ENCODE measurements at places on chromosomes 5 and 9. TPM values are rescaled to one million over a fixed set of nuclear protein-coding genes. Genes with fewer than 3 reads are reported as not detected.

DNA sequence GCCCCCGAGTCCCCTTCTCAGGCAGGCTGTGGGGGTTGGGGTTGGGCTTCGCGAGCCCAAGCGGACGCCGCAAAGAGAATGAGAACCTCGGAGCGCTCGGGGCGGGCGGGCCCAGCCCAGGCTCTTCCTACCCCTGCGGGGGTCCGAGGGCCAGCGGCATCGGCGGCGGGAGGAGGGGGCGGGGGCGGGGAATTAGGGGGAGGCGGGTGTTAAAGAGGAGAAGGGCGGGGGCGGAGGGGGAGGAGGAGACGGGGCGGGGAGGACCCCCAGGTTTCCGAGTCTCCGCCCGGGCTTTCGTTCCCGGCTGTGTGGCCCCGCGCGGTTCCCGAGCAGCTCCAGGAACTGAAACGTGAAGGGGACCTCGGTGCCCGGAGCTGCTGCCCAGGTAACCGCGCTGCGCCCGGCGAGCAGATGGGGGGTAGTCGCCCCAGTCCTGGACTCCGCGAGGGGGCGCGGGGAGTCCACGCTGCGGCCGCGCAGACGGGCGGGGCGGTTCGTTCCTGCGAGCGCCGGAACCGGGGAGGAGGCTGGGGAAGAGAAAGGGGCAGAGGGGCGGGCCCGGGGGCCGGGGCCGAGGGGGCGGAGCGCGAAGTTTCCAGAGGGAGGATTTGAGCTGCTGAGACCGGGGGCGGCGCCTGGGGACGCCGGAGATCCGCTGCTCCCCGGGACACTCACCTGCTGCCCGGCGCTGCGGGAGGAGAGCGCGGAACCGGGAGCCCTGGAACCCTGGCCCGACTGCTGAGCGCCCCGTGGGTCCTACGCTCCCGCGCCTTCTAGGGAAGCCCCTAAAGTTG, 38.4 kb upstream of the PLEKHG4B start:
- DNase-seq: no peak

GRCh38 chr5:148482196-148482595, 98.4 kb downstream of the FBXO38 start:
- DNase-seq: no peak

- peak; percentile 94 for DNase-seq
These were observed 90.7 kb upstream of the ADRA1B start for GRCh38 chr5:159825551-159826051.

- no peak for DNase-seq
These were observed 65.5 kb downstream of the MCTP1 start for GRCh38 chr5:95219411-95219810.

GRCh38 chr5:177336112-177336511, 15.4 kb downstream of the LMAN2 start:
- DNase-seq: peak; percentile 34

GRCh38 chr9:108579757-108580439, 275.9 kb downstream of the ACTL7B start:
- peak; percentile 79 for DNase-seq

GRCh38 chr5:65611524-65611923, 12.6 kb downstream of the TRIM23 start:
- no peak for DNase-seq

DNA sequence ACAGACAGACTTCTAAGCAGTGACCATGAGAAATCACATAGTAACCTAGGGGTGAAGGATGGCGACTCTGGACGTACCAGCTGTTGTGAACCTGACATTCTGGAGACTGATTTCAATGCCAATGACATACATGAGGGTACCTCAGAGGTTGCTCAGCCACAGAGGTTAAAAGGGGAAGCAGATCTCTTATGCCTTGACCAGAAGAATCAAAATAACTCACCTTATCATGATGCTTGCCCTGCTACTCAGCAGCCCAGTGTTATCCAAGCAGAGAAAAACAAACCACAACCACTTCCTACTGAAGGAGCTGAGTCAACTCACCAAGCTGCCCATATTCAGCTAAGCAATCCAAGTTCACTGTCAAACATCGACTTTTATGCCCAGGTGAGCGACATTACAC, 38.0 kb upstream of the CCDC152 start:
- peak; percentile 50 for DNase-seq

GRCh38 chr5:176692839-176693476, 45.7 kb downstream of the TSPAN17 start:
- DNase-seq: peak; percentile 58

- DNase-seq: no peak
These were observed 29.0 kb downstream of the MTMR12 start for GRCh38 chr5:32283539-32284377.

DNA sequence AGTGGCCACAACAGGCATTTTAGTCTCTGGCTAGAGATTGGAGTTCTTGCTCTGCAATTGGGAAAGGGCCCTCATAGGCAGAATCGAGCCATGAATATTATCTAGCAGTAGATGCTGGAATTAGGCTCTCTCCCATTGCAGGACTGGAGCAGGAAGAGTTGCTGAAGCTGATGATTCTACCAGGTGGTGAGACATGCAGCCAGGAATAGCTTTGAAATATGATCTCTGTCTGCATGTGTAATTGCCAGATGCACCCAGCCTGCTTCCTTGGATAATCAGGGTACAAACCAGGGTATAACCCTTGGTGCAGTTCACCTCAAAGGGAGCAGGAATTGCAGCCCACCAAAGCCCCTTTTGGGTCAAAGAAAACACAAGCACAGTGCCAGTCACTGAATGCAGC, 211.4 kb upstream of the FTMT start:
- no peak for DNase-seq

DNA sequence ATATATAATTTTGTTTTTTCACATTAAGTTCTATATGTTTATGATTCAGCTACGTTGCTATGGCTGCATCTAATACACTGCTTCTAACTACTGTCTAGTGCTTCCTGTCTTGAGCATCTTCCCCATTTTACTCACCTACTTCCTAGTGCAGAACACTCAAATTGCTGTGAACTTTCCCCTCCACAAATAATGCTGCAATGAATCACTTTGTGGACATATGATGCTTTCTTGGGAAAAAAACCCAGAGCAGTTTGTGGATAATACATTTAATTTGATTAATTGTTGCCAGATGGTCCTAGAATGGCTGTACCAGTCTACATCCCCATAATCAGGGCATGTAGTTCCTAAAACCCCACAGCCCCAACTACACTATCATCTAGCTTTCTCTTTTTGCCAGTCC, 18.5 kb downstream of the CD180 start:
- DNase-seq: peak; percentile 11

GRCh38 chr9:133553973-133554713, 19.6 kb downstream of the ADAMTSL2 start:
- DNase-seq: no peak

DNA sequence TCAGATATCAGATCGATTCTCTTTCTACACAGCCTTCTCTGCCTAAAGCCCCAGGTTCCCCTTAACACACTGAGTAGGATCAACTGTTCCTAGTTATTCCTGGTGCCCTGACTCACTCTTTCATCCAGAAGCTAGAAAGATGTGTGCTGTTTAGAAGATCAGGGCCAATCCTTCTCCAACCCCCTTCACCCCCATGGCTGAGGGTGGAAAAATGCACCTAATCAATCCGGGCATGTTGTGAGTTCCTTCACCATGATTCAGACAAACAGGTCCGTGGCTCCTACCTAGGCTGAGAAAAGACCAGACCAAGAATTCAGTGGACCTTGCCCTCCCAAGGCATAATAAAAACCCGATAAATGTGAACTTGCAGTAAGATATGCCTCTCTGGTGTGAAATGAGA, 85.4 kb upstream of the EQTN start:
- DNase-seq: no peak

- DNase-seq: no peak
These were observed 58.4 kb downstream of the ARHGEF37 start for GRCh38 chr5:149639737-149640136.

GRCh38 chr5:174910245-174910737, 185.9 kb downstream of the MSX2 start:
- peak; percentile 78 for DNase-seq

The KDM3B gene
- total RNA-seq: 41.4 TPM

The GFRA3 gene
- not detected for total RNA-seq

The TNFSF8 gene
- not detected for total RNA-seq

The PCDHA1 gene
- total RNA-seq: 0.10 TPM

The SLC45A2 gene
- total RNA-seq: 0.05 TPM

The GABRA1 gene
- total RNA-seq: not detected
